ENCODE measurements at places on chromosomes 4 and X.

GRCh38 chrX:8237718-8238117 lies 66.7 kb upstream of the VCX2 start:
- DNase-seq = no peak

GRCh38 chr4:182380771-182381181 lies 137.6 kb downstream of the TENM3 start:
- DNase-seq = no peak

DNA sequence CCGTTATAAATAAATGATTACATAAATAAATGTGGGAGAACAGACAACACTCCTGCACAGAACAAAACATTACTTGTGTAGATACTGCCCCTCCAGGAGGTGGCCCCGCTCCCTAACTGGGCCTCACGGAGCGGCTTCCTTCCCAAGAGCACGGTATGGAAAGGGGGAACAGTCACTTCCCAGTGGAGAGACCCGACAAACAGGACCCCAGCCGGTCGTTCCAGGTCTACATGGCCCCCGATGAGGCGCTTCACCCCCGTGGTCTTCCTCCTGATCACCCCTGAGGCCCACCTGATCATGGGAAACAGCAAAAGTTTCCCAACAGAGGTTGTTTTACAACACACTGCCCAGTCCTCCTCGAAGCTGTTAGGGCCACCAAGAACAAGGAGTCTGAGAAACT lies 6.6 kb upstream of the SLC6A8 start:
- DNase-seq = no peak

GRCh38 chrX:13938051-13938828 lies 91.5 kb downstream of the GEMIN8 start:
- DNase-seq = no peak

GRCh38 chrX:109398833-109399232 lies 83.1 kb downstream of the GUCY2F start:
- no peak for DNase-seq

GRCh38 chr4:22661443-22661842 lies 31.3 kb upstream of the GBA3 start:
- no peak for DNase-seq

- no peak for DNase-seq
These were observed 13.0 kb upstream of the SMIM20 start for GRCh38 chr4:25901030-25901430.

DNA sequence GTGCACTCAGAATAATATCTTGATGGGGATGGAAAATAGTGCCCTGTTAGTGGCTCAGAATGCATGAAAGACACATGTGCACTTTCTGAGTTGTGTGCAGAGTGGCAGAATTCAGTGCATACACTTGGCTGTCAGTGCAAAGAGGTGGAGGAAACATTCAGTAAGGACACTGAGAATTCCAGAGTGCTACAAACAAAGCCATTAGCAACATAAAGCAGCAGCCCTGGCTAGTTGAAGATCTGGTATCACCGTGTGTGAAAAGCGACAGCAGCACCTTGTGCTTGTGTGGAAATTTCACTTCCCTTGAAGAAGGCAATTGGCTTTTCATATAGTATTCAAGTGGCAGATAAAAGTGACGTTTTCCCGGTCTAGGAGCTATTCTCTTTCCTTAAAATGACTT lies 810.4 kb downstream of the TRIML1 start:
- no peak for DNase-seq

- DNase-seq = no peak
These were observed 315.0 kb upstream of the NR3C2 start for GRCh38 chr4:148757171-148757570.

DNA sequence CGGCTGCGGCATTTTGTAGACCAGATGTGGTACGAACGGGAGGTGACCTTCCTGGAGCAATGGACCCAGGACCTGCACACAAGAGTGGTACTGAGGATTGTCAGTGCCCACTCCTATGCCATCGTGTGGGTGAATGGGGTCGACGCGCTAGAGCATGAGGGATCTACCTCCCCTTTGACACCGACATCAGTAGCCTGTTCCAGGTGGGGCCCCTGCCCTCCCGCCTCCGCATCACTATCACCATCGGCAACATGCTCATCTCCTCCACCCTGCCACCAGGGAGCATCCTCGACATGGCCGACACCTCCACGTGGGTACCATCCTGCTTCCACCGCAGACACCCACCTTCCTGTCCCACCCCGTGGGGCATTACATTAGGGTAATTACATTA lies 46.2 kb downstream of the SMARCA5 start:
- DNase-seq = peak; percentile 33

DNA sequence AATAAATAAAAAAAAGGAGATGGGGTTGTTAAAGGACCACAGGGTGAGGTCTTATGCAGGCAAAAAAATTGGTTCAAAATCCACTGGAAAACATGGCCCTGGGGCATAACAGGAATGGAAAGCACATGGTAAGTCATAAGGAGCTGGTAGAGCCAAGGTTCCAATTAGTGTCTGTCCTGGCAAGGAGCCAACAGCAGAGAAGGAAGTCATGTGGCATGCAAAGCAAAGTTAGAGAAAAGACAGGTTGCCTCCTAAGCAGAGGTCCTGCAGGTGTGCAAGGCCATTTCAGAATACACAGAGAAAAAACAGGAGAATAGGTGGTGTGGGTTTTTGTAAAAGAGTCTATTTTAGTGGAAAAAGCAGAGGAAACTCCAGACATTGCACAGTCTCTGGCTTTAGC lies 1881.7 kb downstream of the ARAP2 start:
- no peak for DNase-seq

GRCh38 chr4:175542786-175543185 lies 269.3 kb downstream of the GPM6A start:
- DNase-seq = no peak

GRCh38 chrX:146481735-146482134 lies 327.8 kb upstream of the CXorf51B start:
- no peak for DNase-seq

- DNase-seq = no peak
These were observed 36.9 kb upstream of the CHIC1 start for GRCh38 chrX:73525928-73526690.

GRCh38 chrX:75522565-75523431 lies at the start of gene ZDHHC15:
TSS of gene ZDHHC15 (minus strand) at chrX:75523037. CDS start at chrX:75523024, 13 bp downstream.
- DNase-seq = no peak

DNA sequence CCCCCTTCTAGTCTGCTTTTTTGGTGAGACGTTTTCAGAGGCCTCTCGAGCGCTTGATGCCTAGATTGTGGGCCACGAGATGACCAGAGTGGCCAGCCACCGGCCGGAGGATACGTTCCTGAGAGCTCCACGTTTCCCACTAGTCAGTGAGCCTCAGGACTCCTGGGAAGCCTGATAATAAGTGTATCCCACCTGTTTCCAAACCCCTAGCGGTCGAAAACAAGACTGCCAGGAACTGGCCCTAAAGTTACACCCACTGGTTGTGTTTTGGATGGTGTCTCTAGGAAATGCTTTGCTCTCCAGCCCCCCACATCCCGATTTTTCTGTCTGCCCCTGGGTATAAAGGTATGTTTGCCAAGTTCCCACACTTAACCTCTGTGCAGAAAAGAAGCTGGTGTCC lies 4.6 kb upstream of the RS1 start:
- DNase-seq = no peak

GRCh38 chr4:143626134-143626911 lies 74.2 kb downstream of the FREM3 start:
- no peak for DNase-seq

- DNase-seq = no peak
These were observed 146.9 kb downstream of the FNIP2 start for GRCh38 chr4:158915683-158916241.

DNA sequence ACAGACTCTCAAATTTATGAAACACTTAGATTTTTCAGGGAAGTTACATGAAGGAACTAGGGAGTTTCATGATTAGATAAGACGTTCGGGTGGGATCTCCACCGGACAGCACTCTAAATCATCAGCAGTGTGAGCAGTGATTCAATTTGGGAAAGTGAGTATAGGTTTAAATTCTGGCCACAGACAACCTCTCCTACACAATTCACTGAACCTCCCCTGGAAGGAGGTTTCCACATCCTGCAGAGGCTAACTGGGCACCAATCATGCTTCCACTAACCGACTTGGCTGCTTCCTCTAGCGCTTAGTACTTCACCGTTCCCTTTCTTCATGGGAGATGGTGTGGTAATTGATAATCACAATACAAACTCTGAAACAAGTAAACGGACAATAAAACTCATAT lies 5.6 kb downstream of the CXCL9 start:
- DNase-seq = no peak

DNA sequence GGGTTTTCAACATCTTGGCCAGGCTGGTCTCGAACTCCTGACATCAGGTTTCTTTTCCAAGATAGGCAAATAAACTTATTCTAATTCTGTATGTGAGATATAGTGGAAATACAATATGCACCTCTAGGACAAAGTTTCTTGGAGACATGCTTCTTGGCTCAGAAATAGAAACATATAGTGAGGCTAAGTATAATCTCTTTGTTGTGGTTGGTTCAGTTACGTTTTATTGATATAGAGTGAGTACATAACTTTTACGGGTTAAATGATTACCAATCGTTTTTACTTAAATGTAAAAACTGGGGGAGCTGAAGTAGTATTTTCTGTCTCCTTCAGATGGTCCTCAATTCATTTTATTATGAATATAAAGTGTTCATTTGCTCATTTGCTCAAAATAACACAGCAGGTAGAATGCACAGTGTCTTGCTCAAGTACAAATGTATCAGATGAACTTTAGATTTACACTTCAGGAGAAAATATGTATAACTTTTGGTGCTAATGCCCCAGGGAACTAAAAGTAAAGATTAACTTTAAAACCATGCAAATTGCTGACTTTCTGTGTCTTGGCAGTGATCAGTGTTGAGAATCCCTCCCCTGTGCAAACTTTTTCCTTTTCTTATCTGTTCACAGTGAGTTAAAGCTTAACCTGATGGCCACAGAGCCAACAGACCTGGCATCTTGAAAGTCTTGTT lies 77.6 kb downstream of the AFF1 start:
- DNase-seq = no peak

DNA sequence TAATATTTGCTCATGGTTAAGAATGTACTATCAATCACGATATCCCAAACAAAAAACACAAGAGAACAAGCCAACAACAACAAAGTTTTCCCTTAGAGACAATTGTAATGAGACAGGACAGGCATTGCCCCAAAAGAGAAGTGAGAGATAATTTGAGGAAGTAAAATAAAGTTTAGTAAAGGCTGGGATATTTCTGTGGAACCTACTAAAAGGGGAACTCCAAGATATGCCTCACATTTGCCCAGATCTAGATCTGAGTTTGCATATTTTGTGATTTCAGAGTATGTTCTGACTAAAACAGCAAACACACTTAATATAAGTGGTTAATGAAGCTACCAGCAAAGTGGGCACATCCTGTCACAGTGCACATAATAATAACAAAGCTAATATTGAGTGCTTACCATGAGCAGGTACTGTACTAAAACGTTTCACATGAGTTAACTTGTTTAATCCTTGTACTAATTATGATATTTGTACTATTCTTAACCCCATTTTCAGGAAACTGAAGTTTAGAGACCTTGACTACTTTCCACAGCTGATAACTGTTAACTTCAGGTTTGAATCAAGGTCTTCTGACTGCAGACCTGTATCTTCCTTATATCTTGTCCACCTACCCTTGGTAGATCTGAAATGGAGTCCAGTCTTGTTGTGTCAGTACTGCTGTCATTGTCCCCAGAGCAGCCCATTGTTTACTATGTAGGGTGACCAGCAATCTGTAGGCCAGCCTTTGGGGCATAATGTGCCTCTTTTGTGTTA lies 26.0 kb upstream of the BMP2K start:
- no peak for DNase-seq

GRCh38 chr4:152161676-152162330 lies 374.1 kb downstream of the FBXW7 start:
- DNase-seq = no peak

- DNase-seq = no peak
These were observed 137.6 kb upstream of the KLF3 start for GRCh38 chr4:38526412-38526811.

DNA sequence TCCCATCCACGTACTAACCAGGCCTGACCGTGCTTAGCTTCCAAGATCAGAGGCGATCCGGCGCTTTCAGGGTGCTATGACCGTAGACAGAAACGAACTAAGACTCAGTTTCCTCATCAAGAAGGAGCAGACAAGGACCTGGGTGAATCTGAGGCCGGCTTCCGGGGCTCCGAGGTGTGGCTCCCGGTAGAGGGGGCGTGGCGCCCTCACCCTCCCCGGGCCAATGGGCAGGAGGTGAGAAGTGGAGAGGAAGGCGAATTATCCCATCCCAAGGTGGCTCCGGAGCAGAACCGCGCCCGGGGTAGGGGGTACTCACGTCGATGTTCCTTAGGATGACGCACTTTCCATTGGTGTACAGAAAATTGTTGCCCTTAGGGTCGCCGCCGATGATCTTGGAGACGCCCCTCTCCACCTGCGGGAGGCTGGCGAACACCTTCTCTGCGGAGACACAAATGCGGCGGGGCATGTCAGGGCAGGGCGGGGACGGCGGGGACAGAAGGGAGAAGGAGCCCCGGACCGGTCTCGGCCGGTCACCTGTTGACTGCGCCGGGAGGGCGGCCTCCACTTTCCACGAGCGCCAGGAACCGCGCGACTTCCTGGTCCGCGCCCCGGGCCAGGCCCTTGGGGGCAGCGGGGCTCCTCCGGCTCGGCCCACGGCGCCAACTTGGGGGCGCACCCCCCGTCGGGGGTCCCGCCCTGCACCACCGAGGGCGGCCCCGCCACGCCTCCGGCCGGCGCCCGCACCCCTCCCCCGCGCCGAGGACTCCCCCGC lies 616 bp downstream of the WDR1 start:
- DNase-seq = no peak

DNA sequence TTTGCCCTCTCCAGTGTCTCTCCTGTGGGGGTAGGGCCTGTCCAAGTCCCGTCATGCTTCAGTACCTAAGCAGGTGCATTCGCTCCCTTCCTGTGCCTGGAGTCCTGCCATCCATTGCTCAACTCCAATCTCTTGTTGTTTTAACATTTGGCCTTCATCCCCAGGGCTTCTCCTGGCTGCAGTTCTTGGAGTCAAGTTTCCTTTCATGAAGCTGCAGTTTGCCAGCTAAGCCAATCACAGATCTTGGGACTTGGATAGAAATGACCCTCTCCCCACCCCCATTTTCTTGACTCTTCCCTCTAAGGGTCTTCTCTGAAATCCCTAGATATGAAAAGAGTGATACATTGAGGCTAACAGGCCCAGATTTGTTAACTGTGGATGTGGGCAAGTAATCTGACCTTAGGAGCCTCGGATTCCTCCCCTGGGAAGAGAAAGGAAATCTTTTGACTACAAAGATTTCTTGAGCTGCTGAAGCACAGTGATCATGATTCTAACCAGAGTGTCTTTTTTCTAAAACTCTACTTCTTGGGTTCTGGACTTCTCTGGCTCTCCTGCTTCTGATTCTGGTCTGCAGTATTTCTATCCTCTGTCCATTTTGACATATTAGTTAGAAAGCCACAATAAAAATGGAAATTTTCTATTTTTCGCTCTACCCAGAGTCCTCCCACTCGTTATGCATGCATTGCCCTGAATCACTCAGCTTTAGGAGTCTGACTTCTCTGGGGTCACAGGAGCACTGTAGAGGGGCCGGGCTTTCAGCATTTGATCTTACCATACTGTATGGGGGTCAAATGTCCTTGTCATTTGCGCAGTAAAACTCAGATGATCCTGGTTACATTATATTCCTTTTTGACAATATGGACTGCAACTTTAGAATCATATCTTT lies 61.0 kb downstream of the CHRNA9 start:
- no peak for DNase-seq
